ENCODE measurements at places on chromosomes 4 and X.

- DNase-seq = no peak
Observed at GRCh38 chr4:39626913-39627312, 11.8 kb downstream of the SMIM14 start.

DNA sequence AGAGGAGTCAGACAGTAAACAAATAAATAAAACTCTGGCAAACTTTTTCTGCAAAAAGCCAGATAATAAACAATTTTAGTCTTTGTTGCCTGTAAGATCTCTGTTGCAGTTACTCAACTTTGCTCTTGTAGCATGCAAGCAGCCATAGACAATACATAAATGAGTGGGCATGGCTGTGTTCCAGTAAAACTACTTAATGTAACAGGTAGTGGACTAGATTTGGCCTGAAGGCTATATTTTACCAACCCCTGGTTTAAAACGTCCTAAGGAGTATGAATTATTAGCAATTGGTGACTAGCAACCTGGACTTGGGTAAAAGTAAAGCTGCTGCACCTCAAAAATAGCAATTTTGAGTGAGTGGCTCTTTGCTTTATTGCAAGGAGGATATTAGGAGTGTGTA lies 30.9 kb downstream of the SLAIN2 start:
- no peak for DNase-seq

GRCh38 chr4:23888421-23889319 lies 1.2 kb downstream of the PPARGC1A start:
- DNase-seq = no peak

DNA sequence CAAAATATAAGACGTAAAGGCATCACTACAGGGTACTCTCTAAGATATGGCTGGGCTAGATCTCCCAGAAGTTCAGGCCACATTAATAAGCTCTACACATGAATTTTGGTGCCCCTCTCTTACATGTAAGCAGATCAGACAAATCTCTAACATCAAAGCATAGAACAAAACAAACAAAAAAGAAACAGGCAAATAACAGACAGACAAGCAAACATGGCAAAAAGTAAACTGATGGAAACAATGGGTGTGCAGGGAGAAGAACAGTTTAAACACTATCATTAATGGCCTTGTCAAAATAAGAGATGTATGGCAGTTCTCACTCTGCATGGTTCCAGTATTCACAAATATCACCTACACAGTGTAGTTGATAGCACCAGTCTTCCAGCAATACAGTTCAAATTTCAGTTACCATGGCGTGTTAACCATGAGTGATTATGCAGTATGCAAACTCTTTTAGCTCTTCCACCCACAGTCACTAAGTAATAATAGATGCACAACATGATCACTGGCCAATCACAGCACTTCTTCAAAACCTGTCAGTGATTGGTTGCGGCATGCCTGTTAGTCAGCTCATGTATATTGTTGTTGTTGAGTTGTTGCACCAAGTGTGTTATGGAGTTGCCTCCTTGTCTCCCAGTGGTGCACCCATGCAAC lies 110.7 kb upstream of the TLR3 start:
- no peak for DNase-seq

DNA sequence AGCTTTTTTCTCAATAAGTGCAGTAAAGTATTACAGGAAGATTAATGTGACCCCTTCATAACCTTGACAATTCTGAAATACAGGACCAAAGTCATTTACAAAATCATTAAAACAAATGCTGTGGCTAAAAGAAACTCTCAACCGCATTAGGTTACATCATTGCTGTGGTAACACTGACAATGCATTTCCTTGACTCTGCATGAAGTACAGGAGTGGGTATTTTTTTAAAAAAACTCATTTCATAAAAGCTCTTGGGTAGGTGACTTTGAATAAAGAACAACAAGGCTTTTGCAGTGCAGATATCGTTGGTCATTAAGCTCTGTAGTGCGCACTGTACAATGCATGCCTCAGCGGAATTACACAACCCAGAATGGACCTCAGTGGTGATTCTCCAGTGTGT lies 23.4 kb upstream of the XK start:
- DNase-seq = no peak

DNA sequence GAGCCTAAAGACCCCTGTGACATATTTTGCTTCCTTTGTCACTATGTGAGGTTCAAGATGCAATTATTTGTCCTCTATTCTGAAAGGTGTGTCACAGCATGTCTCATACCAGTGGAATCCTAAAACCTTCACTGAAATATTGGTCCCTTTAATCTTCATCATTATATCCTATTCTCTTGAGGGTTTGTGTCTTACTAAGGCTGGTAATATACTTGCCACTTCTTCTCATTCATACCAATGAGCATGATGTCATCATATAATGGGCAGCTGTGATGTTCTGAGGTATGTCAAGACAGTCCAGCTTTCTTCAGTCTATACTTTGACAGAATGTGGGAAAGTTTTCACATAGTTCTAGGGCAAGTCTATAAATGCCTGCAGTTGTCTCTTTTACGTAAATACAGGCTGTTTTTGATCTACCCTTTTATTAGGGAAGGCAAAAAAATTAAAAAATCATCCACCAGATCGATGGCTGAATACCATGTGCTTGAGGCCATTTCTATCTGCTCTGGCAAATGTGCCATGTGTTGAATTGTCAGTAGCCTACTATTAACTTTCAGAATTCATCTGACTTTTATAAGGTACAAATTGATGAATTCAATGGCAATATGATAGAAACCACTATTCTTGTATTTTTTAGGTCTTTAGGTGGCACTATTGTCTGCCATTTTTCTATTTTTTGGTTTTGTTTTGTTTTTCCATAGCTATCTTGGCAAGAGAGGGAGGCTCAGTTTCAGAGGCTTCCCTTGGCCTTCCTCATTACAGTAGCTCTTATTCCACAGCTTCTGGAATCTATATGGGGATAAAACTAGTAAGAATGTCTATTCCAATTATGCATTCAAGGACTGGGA lies 209.0 kb downstream of the PPARGC1A start:
- DNase-seq = no peak

GRCh38 chrX:73850124-73851013 lies 287.4 kb downstream of the CHIC1 start:
- DNase-seq = peak; percentile 59

DNA sequence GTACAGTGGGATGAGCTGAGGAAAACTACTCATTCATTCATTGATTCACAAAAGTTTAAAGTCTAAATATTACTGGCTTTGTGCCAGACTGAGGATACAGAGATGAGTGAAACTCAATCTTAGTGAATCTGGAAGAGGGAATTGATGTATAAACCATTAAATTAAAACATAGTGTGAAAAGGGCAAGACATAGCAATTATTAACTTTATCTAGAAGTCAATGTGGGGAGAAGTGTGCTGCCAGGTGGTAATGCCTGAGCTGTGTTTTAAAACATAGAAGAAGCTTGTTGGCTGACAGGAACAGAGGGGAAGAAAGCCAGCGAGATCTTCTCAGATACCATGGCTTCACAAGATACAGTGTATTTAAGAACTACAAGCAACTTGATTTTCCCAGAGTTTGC lies 153.4 kb downstream of the BMPR1B start:
- DNase-seq = no peak

- no peak for DNase-seq
Observed at GRCh38 chr4:57926311-57926710, 816.1 kb upstream of the IGFBP7 start.

- no peak for DNase-seq
Observed at GRCh38 chr4:39146211-39146610, 36.1 kb upstream of the WDR19 start.
